ENCODE measurements at places on chromosomes 7 and 10. TPM values are rescaled to one million over a fixed set of nuclear protein-coding genes. Genes with fewer than 3 reads are reported as not detected.

The MAP3K8 gene
- total RNA-seq = 26.0 TPM

DNA sequence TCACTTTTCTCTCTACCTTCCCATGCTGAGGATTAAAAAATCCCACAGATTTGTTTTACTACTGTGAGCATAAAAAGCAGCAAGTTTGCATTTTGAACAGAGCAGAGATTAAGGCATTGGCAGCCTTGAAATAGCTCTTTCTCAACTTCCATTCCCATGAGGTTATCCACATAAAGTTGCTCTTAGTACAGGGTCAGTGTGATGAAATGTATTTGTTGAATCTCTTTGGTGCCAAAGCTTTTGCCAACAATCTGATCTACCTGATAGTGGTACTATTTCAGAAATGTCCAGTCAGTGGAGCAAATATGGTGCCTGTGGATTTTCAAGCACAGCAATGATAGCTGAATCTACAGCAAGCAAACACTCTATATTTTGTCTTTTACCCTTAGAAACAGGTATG, 254.8 kb downstream of the INHBA start:
- no peak for DNase-seq

GRCh38 chr10:78262860-78263259, 229.2 kb downstream of the RPS24 start:
- no peak for DNase-seq

The HOXA11 gene
- total RNA-seq = 1.8 TPM

The PTPRN2 gene
- 5.9 TPM for total RNA-seq

DNA sequence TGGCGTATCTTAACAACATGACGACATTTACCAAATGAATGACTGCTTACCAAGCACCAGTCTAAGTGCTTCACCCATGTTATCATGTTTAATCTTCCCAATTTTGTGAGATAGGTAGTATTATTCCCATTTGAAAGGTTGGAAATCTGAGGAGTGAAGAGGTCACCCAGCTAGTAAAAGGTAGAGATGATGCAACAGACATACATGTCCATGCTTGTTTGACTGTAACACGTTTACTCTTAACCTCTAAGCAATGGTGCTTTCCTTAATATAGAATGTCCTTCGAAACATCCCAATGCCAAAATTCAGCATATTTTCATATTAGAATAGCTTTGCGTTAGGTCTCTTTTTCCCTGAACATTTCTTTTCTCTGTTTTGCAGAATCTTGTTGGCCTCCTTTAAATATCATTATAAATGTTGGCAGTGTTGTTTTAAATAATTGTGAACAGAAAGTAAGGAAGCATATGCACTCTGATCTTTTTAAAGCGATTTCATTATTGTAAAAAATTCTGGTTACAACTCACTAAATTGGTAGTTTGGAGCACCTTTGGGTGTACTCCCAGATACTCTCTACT, 722.8 kb downstream of the AUTS2 start:
- DNase-seq = no peak

DNA sequence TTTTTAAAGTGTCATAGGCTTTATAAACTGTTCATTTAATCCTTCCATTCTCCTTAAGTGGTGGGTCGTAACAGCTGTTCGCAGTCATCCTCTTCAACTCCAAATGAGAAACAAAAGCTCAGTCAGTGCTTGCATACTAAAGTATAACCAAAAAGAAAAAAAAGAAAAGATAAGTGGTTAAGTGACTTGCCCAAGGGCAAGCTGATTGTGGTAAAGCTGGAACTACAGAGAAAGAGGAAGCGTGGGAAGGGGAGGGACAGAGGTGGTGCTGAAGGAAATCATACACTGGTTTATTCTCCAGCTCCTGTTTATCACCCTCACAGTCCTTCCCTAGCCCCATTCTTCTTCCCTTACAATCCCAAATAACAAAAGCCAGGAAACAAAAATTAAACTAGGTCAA, 29.6 kb downstream of the IDE start:
- DNase-seq = no peak

DNA sequence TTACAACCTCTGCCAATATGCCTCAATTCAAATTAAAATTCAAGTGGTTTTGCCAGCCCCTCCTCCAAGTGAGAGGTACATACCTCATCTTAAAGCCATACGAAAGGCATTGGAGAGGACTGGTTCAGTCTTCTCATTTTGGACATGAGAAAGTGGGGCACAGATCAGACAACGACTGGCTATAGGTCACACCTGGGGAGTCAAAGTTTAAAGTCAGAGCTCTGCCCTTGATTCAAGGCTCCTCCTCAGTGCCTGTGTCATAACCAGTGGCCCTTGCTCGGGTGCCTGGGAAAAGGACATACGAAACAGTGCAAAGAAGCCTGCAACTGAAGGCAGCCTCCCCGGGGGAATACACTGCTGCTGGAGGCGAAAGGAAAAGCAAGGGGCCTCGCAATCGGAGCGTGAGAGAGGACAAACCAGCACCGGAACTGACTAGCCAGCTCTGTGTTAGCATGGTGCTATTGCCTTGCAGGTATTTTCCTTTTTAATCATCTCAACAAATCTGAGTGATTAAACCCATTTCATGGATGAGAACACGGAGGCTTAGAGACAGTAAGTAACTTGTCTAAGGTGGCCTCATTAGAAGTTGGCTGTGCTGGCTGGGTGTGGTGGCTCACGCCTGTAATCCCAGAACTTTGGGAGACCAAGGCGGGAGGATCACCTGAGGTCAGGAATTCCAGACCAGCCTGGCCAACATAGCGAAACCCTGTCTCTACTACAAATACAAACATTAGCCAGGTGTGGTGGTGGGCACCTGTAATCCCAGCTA, 1.1 kb upstream of the MTPAP start:
- no peak for DNase-seq

The FAM25C gene
- not detected for total RNA-seq

The ST8SIA6 gene
- 0.24 TPM for total RNA-seq

- no peak for DNase-seq
Measured at GRCh38 chr10:3978761-3979160, 193.8 kb upstream of the KLF6 start.

The DKK1 gene
- not detected for total RNA-seq

DNA sequence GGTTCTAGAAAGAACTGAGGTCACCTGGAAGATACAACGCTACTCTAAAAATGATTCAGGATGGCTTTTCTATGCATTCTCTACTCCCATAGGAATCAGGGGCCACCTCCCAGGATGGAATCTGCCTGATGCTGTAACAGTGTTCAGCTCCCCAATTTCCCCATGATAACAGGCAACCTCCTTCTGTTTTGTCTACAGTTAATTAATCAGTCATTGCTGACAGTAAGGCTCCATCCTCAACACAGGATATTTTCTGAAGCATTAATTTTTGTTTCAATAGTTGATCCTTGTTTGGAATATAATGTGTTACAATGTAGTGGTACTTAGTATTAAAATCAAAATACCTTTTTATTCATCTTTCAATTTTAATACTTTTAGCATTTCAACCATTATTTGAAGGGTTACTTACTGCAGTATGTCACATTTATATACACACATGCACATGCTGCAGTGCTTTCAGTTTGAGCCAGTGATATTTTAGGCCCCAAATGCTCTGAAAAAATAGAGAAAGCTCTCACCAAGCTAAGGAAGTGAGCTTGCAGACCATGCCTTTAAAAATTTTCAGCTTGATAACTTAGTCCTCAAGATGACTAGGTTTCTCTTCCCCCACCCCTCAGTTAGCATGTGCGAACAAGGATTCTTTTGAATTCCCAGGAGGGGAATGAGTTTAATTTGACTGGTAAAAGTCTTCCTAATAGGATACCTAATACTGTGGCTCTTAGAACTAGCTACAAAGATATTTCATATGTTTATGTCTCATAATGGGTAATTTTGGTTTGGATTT, 592 bp upstream of the PIK3CG start:
- no peak for DNase-seq

The INMT gene
- total RNA-seq = 41.8 TPM

The ASB10 gene
- total RNA-seq = not detected

Measured in ovary (tissue), 10 donors.